ENCODE measurements at places on chromosomes 7 and 10. TPM values are rescaled to one million over a fixed set of nuclear protein-coding genes. Genes with fewer than 3 reads are reported as not detected.

The TMEM184A gene
- total RNA-seq = 0.32 TPM

GRCh38 chr7:47428052-47428767 is 153.7 kb downstream of the TNS3 start:
- DNase-seq = no peak

- no peak for DNase-seq
These were observed 64.3 kb upstream of the AGK start for GRCh38 chr7:141486959-141487358.

GRCh38 chr7:101973130-101973529 is 155.7 kb downstream of the CUX1 start:
- DNase-seq = no peak
